ENCODE measurements at places on chromosomes 3 and 15.
A peak's percentile ranks its signal among the peaks of the same experiment; 100 is the strongest.

DNA sequence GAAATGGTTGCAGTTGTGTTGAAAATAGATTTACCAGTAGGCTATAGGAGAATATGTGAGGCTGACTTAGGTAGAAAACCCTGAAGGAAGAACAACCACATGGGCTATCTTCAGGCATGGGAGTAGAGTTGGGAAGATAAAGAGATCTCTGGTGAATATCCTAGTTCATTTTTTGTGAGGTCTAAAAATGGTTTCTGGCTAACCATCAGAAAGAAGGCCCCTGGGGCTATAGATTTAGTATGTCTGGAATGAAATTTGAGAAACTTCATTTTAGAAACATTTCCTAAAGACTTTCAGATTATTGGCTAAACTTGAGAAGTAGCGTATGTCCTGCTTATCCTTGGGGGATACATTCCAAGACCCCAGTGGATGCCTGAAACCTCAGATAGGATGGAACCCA, 148.2 kb downstream of the NAALADL2 start:
- DNase-seq = no peak

DNA sequence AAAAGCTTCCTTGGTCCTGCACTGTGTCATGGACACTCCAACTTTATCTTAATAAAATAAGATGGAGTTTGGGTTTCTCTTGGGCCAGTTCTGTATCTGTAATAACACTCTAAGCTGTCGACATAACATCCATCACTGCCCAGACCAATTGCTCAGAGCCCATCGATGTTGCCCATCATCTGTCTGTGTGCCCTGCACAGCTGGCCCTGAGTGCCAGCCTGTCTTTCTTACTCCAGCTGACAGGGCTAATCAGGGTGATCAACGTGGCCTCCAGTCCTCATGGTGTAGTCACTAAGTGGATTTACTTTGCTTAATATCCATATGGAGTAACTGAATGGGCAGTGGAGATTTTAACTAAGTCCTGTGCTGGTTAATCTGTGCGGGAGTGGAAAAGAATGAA, 419.8 kb upstream of the TPM1 start:
- DNase-seq = no peak

GRCh38 chr15:97319291-97319690, 641.2 kb upstream of the ARRDC4 start:
- DNase-seq = no peak

- no peak for DNase-seq
Observed at GRCh38 chr3:170528726-170529125, 57.1 kb downstream of the SLC7A14 start.

GRCh38 chr15:31609906-31610305, 283.3 kb downstream of the KLF13 start:
- no peak for DNase-seq

GRCh38 chr3:72015463-72015862, 230.5 kb upstream of the PROK2 start:
- DNase-seq = no peak

- no peak for DNase-seq
Observed at GRCh38 chr3:184514171-184514490, 47.5 kb upstream of the EPHB3 start.

DNA sequence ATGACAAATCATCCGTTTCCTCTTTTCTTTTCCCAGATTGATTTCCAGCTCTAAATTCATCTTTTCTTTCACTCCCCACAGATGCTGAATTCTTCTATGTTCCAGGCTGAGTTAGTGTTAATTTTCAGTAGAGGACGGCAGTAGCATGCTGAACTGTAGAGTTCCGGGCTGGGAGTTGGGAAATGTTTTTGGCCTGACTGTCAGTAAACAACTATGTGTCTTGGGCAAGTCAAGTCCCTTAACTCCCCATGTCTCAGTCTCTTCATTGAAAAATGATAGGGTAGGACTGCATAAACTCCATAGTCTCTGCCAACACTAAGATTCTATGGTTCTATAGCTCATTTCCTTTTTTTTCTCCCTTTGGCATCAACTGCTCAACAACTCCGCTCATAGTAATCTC, 333.9 kb downstream of the TIGIT start:
- no peak for DNase-seq

- DNase-seq = no peak
Observed at GRCh38 chr3:168585544-168585943, 489.8 kb upstream of the GOLIM4 start.

DNA sequence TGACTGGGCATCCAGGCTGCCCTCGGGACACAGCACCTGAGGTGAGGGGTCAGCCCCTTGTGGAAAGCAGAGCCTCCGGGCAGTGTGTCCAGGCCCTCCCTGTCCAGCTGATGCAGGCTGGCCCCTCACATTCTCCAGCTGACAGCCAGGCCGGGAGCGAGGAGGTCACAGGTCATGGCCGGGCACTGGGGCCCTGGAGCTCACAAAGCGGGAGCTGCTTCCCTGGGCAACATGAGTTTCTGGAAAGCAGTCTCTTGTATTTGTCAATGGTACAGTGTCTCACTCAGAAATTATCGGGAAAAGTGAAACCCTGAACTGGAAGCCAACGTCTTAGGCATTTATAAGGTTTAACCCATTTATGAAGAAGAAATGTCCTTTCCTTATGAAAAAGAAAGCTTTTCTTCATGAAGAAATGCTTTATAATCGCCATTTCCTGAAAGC, 118.5 kb downstream of the OPA1 start:
- no peak for DNase-seq

GRCh38 chr15:63497642-63498467, 6.5 kb upstream of the USP3 start:
- no peak for DNase-seq

DNA sequence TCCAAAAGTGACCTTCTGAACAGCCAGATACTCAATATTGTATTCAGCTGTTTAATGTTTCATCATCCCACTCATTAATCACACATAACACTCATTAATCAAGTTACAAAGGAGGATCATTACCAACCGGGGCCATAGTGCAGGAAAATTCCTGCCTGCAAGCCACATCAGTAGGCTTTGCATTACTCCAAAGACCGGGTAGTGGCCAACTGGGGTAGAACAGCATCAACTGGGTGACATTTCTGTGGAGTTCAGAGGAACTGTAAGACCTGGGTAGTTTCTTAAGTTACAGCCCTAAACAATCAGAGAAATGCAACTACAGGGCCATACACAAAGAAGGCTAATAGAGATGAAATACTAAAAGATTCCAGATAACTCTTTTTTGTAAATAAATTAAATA, 253.1 kb downstream of the WDR72 start:
- peak; percentile 14 for DNase-seq

GRCh38 chr15:60520825-60521368, 42.0 kb upstream of the ICE2 start:
- peak; percentile 81 for DNase-seq

DNA sequence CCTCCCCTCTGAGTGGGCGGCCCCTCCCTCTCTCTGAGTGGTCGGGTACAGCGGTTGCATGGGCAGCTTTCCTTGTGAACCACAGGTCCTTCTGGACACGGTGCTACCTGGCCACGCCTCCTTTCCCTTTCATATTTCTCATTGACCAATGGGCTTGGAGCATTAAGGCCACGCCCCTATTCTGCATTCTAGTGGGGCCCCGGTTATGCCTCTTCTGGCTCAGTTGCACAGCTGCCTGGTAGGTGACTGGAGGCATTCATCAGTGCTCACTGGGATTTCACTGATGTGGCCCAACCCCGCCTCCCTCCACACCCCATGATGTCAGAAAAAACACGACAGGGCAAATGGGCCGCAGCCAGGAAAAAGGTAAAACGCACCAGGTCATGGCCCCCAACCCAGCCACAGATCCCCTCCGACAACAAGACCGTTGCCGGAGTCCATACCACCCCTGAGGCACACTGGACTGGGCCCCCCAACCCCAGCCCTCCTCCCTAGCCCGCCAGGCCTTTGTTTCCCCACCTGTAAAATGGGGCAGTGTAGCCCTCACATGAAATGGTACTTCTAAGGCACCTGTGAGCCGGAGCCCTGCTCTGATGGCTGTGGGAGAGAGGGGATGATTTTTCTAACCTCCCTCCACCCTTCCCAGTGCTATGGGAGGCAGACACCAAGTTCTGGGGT, 26.3 kb downstream of the NGRN start:
- DNase-seq = peak; percentile 90

DNA sequence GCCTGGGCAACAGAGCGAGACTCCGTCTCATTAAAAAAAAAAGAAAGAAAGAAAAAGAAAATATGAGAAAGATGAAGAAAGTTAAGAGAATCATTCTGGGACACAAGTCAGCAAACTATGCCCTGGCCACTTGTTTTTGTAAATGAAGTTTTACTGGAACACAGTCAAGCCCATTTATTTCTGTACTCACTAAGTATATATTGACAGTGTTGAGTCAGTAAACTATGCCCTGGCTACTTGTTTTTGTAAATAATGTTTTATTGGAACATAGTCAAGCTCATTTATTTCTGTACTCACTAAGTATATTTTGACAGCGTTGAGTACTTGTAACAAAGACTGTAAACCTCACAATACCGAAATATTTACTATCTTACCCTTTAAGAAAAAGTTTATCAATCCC, 42.2 kb upstream of the SIN3A start:
- peak; percentile 44 for DNase-seq

All from T47D (cell line).